ENCODE measurements at places on chromosomes 7 and 10.
A peak's percentile ranks its signal among the peaks of the same experiment; 100 is the strongest.

DNA sequence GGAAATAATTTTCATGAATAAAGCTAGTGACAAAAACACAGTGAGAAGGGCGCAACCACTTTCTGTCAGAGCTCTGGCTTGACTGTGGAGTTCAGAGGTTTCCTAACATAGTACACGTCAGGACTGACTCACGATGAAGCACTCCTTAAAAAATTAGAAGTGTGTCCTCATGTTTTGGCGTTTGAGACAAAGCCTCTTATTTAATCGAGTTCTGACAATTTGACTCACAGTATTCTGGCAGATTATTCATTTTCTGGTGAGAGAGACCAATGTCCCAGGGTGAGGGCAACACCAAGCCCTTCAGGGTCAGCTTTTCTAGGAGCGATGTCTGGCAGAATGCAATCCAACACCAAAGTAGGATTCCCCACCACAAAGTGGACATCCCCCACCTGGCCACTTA, 108.7 kb downstream of the DIP2C start:
- no peak for DNase-seq

DNA sequence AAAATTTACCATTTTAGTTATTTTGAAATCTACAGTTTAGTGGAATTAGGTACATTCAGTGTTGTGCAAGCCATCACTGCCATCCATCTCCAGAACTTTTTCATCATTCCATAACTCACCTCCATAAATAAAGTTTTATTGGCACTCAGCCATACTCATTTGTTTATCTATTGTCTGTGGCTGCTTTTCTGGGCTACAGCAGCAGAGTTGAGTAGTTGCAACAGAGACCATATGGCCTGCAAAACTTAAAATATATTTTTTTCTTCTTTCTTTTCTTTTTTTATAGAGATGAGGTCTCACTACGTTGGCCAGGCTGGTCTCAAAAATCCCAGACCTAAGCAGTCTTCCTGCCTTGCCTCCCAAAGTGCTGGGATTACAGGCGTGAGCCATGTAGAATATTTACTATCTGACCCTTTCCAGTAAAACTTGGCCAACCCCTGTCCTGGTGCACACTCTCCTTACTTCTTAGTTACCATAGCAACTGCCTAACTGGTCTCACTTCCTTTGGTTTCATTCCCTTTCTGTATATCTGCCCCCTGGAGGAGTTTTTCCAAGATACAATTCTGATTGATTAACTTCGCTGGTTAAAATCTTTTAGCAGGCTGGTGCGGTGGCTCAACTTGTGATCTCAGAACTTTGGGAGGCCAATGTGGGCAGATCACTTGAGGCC, 133.2 kb downstream of the CUX1 start:
- DNase-seq = no peak

- DNase-seq = no peak
Observed at GRCh38 chr10:73867871-73868631, 6.3 kb downstream of the CAMK2G start.

- no peak for DNase-seq
Observed at GRCh38 chr10:101691081-101691480, 3.9 kb downstream of the FBXW4 start.

DNA sequence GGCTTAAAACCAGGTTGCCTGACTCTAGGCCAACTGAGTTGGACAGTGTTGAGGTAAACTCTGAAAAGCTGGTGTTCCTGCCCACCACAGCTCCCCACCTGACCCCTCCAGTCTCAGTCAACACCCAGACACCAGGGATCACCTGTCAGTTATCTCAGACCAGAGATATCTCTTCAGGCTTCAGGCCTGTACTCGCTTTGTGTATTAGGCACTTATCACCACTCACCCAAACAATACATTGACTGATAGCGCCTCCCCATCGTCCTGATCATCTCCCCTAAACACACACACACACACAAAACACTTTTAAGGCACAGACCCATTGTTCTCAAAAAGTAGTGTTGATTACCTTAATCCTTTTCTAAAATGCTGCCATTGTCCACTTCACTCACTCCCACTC, 111.5 kb downstream of the PLCE1 start:
- no peak for DNase-seq

- DNase-seq = no peak
Observed at GRCh38 chr10:120478386-120478785, 21.4 kb downstream of the PLPP4 start.

DNA sequence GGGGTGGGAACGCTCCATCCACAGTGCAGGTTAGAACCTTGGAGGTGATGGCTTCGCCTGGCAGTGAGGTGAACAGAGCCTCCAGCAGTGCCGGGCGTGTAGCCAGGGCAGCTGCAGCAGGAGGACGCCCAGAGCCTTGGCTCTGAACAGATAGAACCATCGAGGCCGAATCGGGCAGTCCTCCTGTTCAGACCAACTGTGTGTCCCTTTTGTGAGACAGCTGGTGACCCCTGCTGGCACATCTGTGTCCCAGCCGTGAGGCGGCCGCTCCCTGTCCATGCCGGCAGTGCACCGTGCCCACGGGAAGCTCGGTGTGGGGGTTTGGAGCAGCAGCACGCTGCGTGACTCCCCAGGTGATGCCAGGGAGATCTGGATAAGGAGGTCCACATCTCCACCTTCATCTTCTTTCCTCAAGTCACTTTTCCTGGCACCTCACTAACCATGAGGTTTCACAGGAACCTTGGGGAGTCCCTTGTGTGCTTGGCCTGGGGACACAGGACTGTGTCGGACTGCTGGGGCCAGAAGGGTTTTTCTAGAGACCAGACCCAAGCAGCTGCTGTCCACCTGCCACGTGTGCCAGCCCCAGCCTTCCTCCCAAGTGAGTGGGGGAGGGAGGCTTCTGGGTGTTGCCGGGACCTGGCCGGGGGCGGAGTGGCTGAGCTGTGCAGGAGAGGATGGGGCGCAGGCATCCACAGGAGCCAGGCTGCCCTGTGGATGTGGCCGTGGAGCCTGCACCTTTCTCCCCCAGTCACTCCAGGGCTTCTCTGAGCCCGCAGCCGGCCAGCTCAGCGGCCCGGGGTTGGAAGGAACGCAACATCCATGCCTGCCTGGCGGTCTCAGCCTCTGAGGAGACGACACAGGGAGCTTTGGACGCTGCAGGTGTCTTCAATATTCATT, 69.4 kb downstream of the DNAJB6 start:
- no peak for DNase-seq

DNA sequence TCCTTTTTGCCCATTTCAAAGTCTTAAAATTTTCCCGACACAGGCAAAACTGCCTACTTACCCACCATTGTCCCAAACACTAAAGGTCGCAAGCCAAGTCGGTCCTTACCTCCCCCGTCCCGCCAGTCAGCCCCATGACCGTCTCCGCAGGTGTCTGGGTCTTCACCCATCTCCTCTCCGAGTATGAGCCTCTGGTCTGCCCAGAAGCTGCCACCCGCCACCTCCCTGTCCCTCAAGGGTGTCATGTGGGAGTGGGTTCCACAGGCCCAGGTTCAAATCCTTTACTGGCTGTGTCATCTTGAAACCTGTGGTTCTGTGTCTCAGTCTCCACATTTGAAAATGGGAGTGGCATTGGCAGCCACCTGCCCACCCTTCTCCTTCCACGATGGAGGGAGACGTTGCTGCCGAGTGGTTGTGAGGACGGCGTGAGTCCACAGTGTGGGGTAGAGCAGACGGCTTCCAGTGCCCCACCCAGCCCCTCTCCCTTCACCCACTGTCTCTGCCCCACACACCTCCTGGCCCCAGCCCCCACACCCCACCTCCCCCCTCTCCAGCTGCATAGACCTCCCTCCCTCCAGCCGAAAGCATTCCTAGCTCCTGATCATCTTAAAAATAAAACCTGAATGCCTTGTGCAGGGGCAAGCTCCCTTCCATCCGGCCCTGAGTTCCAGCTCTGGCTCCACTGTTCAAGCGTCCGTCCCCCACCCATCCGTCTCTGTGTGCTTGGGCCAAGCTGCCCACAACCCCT, 35.3 kb downstream of the FOXL3 start:
- no peak for DNase-seq

- DNase-seq = no peak
Observed at GRCh38 chr7:155815332-155816191, 3.3 kb upstream of the SHH start.

- DNase-seq = no peak
Observed at GRCh38 chr10:76382381-76382851, 951.0 kb downstream of the LRMDA start.

- DNase-seq = no peak
Observed at GRCh38 chr7:140611641-140612040, 29.0 kb downstream of the DENND2A start.

DNA sequence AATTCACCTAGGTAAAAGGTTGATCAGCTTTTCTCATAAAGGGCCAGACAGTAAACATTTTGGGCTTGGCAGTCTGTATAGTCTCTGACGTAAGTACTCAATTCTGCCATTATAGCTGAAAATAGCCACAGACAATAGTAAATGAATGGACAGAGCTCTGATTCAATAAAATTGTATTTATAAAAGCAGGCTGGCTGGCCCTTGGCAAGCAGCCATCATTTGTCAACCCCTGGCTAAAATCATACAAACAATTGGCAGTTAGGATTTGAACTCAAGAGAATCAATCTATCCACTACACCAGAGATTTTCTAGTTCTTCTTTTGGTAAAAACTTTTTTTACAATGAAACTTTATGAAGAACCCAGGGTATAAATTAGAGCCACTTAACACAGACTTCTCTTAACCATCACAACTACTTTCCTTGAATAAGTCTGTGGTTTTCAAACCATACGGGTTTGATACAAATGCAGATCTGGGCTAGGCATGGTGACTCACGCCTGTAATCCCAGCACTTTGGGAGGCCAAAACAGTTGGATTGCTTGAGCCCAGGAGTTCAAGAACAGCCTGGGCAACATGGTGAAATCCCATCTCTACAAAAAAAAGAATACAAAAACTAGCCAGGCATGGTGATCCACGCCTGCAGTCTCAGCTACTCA, 124.5 kb downstream of the SLC16A9 start:
- DNase-seq = peak; percentile 39

DNA sequence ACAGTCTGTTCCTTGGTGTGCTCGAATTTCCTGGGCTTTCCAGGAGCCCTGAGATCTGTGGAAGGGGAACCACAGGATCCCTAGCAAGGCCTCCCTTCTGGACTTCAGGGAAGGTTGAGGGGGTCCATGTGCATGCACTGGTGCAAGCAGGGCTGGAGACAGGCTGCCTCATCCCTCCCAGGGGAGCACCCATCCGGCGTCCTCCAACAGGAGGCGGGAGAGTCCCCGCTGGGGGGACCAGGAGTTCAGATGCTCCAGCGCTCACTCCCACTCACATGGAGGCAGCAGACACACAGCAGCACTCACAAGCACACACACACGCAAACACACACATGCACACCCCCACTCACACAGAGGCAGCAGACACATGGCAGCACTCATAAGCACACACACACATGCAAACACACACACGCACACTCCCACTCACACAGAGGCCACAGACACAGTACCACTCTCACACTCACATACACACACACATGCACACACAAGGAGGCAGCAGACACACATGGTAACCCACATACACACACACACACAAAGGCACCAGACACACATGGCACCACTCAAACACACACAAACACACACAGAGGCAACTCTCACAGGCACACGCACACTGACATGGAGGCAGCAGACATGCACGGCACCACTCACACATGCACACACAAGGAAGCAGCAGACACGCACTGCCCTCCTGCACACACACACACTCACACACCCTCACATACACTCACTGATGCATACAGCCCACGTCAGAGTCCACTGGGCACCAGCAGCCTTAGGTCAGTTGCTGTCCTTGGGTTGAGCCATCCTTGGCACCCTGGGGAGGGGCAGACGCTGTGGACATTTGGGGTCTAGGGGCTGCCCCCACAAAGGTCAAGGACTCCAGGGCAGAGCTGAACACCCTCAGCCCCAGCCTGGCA, 247.0 kb upstream of the PPP2R2D start:
- DNase-seq = no peak

GRCh38 chr10:90462749-90463470, 394.9 kb downstream of the HTR7 start:
- no peak for DNase-seq

DNA sequence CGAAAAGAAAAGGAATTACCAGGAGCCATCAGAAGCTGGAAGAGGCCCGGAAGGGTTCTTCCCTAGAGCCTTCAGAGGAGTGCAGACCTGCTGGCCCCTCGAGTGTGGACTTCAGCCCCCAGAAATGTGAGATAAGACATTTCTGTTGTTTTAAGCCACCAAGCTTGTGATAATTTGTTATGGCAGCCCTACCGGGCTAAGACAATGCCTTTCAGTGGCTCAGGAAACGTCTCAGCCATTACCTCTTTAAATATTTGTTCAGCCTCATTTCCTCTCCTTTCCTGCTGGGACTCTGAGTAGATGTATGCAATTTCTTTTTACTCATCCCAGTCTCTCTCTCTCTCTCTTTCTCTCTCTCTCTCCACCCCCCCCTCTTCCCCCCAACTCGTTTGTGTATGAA, 174.7 kb upstream of the GRB10 start:
- DNase-seq = peak; percentile 39

- peak; percentile 93 for DNase-seq
Observed at GRCh38 chr7:13920053-13920697, 69.3 kb downstream of the ETV1 start.

DNA sequence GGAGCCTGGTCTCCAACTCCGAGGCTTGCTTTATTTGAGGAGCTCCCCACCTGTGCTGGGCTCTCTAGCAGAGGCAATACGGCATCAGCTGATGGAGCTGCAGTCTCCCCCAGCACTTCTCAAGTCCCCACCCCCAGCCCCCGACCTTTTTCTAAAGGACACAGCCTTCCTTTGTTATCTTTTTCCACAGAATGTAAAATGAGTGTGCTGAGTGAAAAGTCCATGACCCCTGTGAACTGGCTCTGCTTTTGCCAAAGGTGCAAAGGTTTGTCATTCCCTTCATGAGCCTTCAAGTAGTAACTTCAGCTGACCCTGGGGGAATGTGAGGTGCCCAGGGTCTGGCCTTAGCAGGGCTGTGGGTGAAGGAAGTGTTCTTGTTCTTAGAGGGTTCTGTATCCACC, 25.5 kb downstream of the LRRC4 start:
- no peak for DNase-seq

- DNase-seq = no peak
Observed at GRCh38 chr7:32169228-32169627, 99.0 kb upstream of the PDE1C start.

DNA sequence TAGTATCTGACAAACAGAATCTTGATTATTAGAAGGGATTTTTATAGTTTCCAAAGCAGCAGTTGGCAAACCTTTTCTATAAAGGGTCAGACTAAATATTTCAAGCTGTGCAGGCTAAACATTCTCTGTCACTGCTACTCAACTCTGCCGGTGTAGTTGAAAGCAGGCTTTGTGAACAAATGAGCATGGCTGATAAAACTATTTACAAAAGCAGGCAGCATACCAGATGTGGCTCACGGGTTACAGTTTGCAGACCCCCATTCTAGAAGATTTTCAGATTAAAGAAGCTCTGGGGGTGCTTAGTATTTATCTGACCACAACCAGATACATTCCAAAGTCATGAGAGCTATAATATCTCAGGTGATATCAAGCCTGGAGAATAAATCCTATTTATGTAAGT, 1017.5 kb downstream of the SORCS1 start:
- DNase-seq = no peak

GRCh38 chr7:31192986-31193385, 140.9 kb downstream of the ADCYAP1R1 start:
- peak; percentile 50 for DNase-seq

DNA sequence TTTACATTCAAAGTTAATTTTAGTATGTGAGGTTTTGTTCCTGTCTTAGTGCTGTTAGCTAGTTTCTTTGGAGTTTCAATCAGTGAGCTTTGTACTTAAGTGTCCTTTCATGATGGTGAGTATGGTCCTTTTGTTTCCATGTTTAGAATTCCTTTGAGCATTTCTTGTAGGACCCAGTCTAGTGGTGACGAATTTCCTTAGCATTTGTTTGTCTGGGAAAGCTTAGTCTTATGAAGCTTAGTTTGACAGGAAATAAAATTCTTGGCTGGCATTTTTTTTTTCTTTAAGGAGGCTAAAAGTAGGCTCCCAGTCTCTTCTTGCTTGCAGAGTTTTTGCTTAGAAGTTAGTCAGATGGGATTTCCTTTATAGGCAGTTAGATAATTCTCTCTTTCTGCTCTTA, 209.2 kb upstream of the SEMA3C start:
- DNase-seq = no peak

Data from NCI-H2081 treated with DMSO at 0.1 percent for 48 hours (cell line).